ENCODE measurements at places on chromosomes 12 and 14.

DNA sequence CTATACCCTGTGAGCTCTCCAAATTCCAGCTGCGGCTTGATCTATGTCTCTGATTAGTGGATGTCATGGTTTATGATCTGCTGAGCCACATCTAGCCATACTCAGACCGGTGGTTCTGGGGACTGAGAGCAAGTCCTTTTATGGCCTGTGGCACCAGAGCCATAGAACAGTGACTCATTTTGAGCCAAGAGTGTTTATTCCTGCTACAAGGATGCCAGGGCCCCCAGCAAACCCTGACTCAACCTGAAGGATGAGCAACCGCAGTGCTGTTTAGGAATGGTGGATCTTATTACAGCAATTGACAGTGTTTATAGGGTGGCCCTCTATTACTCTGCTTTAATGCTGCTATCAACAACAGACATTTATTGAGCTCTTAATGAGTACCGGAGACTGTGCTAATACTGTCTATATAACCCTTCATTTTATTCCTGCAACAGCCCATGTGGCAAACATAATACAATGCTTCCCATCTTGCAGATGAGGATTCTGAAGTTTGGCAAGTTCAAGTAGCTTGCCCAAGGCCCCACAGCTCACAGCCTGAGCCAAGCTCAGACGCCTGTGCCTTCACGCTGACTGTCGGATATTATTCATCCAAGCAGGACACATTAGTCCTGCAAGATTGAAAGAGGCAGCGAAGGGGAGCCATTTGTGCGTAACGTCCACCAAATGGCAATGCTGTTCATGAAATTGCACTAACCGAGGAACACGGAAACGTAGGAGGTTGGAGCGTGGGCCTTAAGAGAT is 273.6 kb upstream of the PWP1 start:
- no peak for DNase-seq

DNA sequence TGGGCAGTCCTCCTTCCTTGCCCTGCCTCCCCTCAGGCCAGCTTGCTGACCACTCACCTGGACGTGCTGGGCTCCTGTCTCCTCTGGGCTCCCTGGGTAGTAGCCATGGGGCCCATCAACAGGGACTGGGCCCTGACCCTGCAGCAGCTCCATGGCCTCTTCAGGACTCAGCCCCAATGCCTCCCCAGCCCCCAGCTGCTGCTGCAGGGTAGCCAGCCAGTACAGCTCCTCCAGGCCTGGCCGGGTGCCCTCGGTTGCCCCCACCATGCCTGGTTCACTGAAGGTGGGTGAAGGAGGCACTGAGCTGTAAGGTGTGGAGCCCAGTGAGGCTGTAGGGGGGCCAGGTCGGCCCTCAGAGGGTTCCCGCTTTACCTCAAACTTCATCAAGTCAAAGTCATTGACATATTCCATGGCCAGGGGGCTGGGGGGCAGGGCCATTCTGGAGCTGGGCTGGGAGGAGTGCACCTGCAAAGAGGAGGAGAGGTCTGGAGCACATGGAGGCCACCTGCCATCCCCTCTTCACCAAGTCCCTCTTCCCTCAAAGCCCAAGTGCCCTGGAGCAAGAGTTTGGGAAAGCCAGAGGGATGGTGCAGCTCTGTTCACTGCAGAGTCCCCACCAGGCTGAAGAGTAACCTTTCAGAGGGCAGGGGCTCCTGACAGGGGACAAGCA is 11.2 kb downstream of the CPNE6 start:
- DNase-seq, result no peak

DNA sequence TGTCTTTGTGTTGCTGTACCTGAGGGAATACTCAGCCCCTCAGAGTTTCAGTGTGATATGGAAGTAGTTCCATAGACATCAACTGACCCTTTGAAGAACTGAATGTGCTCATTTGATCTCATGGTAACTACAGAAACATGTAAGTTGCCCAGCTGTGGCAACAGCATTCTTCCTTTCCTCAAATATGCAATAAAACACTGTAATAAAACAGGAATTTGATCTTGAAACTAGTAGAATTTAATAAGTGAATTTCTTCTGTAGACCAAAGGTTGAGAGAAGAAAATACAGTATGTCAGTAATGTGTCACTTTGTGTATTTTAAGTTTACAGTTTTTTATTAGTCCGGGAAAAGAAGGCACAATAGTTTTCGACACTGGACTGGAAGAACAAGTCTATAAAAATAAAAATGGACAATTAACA is 31.9 kb downstream of the KCTD10 start:
- DNase-seq, result no peak

GRCh38 chr12:7695237-7695560 is 376 bp downstream of the GDF3 start:
- no peak for DNase-seq

GRCh38 chr14:105080161-105080560 is 14.9 kb upstream of the GPR132 start:
- DNase-seq, result no peak

- DNase-seq, result no peak
These were observed 6.1 kb upstream of the PTGES3 start for GRCh38 chr12:56694161-56694560.

GRCh38 chr14:100199240-100199860 is 39.6 kb upstream of the YY1 start:
- DNase-seq, result no peak

DNA sequence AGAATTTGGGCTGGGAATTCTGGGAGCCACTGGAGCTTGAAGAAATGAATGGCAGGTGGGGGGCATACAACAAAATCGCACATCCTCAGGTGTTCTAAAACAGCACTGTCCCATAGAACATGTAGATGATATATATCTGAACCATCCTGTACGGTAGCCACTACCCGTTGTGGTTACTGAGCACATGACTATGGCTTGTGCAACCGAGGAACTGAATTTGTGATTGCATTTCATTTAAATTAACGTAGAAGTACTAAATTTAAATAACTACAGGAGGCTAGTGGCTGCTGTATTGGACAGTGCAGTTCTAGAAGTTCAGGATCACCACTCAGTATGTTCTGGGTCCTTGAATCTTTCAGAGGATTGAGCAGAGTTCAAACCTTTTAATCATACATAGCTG is 172.4 kb downstream of the PHETA1 start:
- DNase-seq, result no peak

- DNase-seq, result no peak
These were observed 44.8 kb upstream of the PTHLH start for GRCh38 chr12:28017126-28017872.

- no peak for DNase-seq
These were observed 116.6 kb upstream of the NPAS3 start for GRCh38 chr14:32821964-32822653.

- DNase-seq, result no peak
These were observed 132.8 kb upstream of the CCND2 start for GRCh38 chr12:4140581-4141301.

DNA sequence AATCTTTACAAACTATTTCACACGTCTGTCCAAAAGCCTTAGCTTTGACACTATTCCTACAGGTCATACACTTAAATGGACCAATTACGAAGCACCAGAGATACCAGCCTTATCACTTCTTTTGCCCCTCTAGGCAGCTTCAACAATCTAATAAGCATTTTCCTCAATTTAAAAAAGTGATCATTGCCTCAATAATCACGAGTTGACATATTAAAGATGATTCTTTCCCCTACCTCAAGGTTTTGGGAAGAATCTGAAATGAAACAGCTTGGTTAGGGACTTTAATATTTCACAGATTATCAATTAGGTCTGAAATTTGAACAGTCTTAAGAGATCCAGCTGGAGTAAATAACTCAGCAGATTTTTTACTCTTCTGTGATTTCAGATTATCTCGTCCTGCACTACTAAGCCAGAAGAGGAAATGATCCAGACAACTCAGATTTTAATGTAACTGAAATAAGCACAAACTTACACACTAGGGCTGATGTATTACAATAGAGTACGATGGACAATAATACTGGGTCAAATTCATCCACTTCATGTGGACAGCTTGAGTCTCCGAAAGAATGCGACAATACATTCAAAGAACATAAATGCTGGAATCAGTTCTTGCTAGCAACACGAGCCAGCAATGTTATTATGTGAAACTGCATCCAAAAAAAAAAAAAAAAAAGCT is 15.9 kb downstream of the UBE2N start:
- DNase-seq, result no peak

DNA sequence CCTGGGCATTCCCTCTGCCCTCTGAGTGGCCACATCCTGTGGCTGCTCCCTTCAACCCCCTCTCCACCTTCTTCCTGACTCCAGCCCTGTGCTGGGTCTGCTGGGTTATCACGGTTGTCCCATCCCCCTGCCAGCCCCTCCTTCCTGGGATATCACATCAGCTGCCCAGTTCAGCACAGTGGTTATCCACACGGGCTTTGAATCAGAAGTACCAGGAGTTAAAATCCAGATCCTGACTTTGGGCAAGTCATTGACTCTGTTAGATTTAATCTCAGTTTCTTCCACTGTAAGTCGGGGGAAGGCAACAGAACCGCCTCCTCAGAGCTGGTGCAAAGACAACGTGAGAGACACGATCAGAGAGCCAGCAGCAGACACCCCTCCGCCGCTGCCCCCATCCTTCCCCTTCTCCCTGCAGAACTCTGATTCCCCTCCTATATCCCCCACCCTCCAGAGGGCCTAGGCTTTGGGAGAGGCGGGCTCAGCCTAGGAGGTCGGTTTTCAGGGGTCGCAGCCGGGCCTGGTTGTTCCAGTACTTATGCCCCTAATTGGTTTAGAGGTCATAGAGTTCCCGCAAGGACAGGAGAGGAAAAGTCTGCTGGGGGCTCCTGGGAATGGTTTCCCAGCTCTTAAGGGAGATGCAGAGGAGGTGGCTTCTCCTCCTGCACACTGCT is 42.5 kb downstream of the PRIMA1 start:
- DNase-seq, result no peak

- DNase-seq, result no peak
These were observed 106.0 kb downstream of the KIF26A start for GRCh38 chr14:104244221-104245011.

DNA sequence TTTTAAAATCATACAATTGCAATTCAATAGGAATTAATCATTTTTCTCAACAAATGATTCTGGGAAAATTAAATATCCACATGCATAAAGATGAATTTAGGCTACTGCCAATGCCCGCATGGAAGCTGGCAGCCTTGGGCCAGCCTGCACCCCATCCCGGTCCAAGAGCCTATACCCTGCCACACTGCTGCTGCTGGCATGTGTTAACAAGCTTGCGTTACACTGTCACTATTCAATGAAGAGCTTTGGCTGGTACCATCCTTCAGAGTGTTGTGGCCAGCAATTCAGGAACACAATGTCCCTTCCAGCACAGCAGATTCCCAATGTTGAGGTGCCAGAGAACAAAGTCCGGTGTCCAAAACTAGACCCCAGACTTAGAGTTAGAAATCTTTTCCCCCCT is 13.6 kb upstream of the TAS2R14 start:
- DNase-seq, result no peak

- no peak for DNase-seq
These were observed 7.1 kb downstream of the PGAM5 start for GRCh38 chr12:132717531-132718387.

DNA sequence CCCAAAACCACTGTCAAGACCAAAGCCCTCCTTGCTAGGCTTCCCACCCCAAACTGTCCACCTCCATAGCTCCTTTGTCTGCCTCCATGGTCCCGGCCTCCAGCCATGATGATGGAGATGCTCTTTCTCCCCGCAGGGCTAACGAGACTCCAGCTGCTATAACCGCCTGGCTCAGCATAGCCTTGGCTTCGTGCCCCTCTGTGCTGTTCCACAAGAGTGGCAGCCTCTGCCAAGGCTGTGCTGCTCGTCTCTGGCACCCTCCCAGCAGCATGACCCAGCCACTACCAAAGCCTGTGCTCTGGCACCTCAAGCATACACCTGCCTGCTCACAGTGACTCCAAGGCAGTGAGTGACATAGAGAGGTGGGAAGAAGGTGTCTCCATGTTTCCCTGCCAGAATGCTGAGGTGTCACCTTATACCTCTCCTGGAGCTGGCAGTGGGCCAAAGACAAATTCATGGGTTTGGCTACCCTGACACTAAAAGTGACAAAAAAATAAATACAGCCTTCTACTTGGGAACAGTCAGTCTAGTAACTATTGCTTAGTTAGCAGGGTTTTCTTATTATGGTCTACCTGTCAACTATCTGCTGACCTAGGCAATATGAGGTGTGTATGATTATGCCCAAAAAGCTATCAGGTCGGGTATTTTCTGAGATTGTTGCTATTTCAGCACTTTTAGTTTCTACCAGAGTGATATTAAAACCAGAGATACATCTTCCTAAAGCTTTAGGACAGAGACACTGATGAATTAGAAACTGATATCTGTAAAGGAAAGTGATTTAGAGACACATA is 16.1 kb upstream of the KRT73 start:
- DNase-seq, result no peak

GRCh38 chr14:29627137-29627536 is 300.5 kb downstream of the PRKD1 start:
- no peak for DNase-seq

GRCh38 chr12:42582498-42582897 is 7.0 kb downstream of the PRICKLE1 start:
- no peak for DNase-seq

DNA sequence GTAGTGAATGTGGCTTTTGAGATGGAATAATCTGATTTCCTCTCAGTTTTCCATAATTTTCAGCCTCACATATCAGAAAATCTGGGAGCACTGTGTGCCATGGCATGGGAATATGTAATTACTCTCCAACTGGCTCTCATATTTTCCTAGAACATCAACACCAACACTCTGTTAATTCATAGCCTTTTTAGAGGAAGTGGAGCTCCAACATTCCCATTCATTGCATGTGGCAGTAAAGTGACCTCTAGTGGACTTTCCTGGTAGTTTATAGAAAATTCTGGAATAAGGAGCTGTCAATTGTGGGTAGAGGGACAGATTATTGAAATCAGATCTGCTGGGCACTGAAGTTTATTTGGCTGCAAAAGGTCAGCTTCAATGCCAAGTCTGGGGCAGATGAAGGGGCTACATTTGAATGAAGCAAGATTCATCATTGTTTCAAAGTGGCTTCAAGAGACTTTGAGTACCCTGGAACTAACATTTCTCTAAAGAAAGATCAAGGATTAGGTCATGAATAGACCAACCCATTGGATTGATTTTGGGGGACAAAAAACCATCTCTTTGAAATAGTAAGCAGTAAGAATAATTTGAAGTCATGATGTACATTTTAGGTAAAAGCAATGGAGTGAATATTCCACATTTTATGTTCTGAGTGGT is 23.6 kb upstream of the USP44 start:
- no peak for DNase-seq

DNA sequence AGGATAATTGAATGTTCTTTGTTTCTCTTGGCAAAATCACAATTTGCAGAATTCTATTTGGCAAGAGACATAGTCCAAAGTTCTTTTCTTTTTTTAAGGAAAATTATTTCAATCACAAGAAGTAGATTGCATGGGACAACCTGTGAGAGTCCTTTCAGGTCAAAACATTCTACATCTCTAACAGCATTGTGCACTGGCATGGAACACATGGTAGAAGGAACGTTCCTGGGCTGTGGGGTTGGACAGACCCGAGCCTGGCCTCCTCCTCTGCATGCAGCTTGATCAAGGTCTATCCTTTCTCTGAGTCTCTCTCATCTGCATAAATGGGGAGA is 88.6 kb upstream of the CPSF6 start:
- DNase-seq, result no peak
